ENCODE measurements at places on chromosomes 16 and 17.

GRCh38 chr16:47574091-47575054 lies 113.2 kb downstream of the PHKB start:
- no peak for DNase-seq

DNA sequence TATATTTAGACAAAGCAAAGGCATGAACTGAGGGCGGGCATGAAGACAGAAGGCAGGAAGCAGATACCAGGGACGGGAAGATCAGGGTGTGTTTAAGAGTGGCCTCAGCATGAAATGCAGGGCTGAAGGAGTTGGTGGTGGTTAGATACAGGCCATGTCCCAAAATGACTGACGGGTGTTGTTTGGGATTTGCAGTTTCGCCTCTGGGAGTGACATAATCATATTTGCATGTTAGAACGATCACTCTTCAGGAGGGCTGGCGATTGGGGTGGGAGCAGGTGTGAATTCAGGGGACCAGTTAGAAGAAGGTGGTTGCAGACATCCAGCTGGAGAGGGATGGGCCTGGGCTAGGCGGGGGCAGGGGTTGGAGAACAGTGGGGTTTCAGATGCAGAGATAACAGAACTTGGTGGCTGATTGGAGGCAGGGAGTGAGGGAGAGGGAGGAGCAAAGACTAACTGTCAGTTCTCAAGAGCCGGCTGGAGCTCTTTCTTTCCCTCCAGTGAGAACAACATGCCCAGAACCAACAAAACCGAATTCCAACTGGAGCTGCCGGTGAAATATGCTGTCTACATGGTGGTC lies 27.2 kb upstream of the ITGAX start:
- DNase-seq, result no peak

GRCh38 chr16:86669937-86670749 lies 91.8 kb downstream of the FOXL1 start:
- no peak for DNase-seq

DNA sequence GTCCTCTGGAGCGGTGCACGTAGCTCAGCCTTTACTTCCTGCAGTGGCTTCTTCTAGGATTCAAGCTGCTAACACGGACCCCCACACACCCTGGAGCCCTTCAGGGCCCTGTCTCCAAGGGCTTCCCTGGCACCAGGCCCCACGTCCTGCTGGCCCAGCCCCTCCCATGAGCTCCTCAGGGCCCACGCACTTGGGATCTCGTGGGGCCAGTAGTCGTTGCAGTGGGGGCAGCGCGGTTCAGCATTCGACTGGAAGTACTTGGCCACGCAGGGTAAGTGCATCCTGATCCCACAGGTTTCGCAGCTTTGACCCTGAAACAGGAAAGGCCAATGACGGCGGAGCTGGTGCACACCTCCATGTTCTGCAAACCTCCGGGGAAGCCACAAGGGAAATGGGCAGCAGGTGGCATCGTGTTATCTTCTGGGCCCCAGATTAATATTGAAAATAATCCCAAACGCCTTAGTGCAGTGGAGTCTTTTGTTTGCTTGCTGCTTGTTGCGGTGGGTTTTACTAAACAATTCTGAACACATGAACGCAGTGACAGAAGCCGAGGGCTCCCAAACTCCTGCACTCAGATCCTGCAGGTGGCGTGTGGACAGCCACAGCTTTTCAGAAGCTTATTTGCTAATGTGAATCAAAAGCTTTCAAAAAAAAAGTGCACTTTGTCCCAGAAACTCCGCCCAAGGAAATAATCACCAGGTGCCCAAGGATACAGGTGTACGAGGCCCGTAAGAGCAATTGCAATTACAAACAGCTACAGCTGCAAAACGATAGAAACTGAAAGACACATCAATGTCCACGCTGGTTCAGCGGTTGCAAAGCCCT lies 22.4 kb downstream of the KDM8 start:
- no peak for DNase-seq
